Stimulated activated CD4-positive, alpha-beta T cell treated with anti-CD3 and anti-CD28 coated beads, Interleukin-15, amount 100 ng/mL, for 1 hour (primary cell): ENCODE measurements at places on chromosomes 3 and 15.

- no peak for DNase-seq
Measured at GRCh38 chr3:135490219-135490915, 475.2 kb upstream of the PPP2R3A start.

DNA sequence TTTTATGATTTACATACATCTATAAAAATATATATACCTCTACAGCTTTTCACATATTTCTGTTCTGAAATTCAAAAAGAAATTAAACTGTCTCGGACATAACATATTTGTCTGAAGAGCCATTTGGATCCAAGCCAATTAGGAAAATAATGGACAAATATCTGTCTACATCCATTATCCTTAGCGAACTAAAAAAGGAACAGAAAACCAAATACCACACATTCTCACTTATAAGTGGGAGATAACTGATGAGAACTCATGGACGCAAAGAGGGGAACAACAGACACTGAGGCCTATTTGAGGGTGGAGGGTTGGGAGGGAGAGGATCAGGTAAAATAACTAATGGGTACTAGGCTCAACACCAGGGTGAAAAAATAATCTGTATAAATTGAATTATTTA, 829.4 kb upstream of the ALCAM start:
- DNase-seq: no peak

GRCh38 chr3:66656609-66657008, 155.8 kb upstream of the LRIG1 start:
- no peak for DNase-seq

- no peak for DNase-seq
Measured at GRCh38 chr3:36212251-36212650, 168.1 kb upstream of the STAC start.

DNA sequence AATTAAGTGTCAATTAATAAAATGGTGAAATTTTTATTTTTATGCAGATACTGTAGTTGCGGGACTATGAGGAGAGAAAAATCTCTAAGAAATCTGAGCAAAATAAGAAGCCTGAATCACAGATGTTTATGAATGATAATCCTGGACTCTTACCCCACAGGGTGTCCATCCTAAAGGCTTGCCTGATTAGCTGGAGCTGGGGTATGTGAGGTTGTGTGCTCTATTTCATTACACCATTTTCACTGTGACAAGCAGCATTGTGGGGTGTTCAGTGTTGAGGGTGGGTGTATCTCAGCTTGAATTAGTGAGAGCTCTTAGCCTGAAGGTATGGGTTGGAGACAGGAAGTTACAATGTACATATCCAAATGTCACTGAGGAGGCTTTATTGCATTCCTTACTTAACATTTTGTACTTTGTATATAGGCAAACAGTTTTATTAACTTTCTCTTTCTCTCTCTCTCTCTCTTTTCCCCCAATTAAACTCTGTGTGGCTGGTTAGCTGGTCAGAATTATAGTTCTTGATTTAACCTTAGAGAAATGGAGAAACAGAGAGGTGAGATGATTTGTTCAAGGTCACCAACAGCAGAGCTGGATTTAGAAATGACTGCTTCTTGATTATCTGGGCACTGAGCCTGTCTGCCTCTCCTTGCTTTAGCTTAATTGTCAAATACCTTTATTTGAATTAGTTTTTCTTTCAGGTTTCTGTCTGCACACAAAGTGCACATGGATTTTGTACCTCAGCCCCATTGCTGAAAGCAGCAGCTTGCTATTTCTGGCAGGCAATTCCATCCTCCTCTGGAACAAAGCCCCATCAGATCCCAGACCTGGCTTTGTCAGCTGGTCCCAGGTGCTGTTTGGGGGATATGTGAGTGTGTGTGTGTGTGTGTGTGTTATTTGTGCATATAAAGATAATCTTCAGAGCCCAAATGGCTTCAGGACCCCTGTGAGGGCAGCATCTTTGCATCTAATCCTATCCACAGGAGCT, 35.8 kb downstream of the GJD2 start:
- no peak for DNase-seq

GRCh38 chr3:62319570-62320243, 53.6 kb downstream of the FEZF2 start:
- DNase-seq: no peak

DNA sequence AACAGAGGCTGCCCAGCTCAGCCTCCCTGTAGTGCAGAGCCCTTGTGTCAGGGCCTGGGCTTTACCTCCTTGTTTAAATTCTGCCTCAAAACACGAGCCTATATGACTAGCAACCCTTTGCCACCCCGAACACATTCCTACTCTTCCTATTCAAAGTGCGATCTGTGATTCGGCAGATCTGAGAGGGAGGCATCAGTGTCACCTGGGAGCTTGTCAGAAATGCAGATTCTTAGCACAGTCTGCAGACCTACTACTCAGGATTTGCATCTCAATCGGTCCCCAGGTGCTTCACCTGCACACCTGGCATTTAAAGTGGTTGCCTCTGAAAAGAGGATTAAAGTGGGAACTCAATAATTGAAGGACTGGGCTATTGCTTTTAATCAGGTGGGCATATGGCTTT, 273.2 kb upstream of the TOPAZ1 start:
- DNase-seq: no peak

DNA sequence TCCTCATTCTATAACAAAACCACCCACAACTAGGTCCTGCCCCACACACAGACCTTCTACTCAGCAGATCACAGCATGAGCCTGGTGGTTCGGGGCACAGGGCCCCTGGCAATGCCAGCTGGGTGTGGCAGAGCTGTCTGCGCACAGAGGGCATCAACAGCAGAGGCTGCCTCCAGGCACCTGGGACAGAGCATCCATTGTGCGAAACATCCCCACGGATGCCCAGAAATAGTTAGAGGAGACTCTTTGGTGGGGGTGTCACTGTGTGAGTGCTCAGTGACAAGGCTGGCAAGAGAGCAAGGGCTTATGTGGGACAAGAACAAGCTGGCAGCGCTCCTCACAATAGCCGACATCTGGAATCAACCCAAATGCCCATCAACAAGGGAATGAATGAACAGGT, 487.4 kb upstream of the PROK2 start:
- no peak for DNase-seq
